ENCODE measurements at places on chromosomes 6 and 20.

- DNase-seq = no peak
Measured at GRCh38 chr6:167577891-167578361, 248.8 kb upstream of the AFDN start.

GRCh38 chr20:54037525-54037924 lies 32.9 kb downstream of the BCAS1 start:
- DNase-seq = no peak

- DNase-seq = no peak
Measured at GRCh38 chr6:11798538-11798937, 19.9 kb upstream of the ADTRP start.

- DNase-seq = no peak
Measured at GRCh38 chr20:49631061-49631716, 63.3 kb upstream of the PTGIS start.

DNA sequence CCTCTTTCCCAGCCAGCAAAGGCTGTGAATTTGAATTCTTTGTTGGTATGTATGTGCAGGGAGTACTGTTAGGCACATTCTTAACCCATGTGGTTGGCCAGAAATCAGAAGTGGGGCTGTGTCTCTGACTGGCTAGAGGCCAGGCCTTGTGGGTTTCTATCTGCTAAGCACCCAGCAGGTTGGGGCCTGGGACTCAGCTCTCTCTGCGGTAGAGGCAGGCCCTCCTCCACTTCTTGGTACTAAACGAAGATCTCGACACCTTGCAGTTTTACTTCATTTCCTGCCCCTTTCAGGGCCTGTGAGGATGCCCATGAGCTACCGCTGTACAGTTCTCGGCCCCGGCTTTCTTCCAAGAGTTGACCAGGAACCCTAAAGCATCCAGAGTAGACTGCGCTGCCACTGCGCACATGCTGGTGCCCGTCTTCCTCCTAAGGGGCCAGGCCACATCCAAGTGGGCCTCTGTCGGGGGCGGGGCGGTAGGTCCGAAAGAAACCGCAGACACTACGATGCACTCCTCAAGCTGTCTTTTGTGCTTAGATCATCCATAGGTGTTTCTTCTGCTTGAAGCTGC lies 51.1 kb downstream of the TCP11 start:
- no peak for DNase-seq

GRCh38 chr6:31462026-31462963 lies 35.6 kb upstream of the MICB start:
- DNase-seq = no peak

DNA sequence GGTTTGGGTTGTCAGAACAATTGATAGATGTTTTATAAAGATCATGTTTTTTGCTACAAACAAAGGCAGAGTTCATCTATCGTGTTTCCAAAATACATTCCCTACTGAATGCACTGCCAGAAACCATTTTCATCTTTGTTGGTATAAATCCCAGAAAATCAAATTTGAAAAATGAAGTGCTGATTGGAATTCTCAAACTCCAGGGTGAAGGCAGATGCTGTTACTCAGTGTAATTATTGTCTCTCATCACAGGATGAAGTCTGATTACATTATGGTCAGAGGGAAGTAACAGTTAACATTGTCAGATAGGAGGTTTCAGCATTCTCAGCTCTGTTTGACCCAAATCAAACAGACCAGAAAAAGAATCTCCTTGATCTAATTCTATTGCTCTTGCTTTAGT lies 198.4 kb upstream of the KCNK16 start:
- DNase-seq = no peak

GRCh38 chr6:89007209-89008000 lies 44.0 kb upstream of the RNGTT start:
- no peak for DNase-seq

GRCh38 chr20:43725666-43726065 lies 1.1 kb downstream of the GTSF1L start:
- DNase-seq = no peak

DNA sequence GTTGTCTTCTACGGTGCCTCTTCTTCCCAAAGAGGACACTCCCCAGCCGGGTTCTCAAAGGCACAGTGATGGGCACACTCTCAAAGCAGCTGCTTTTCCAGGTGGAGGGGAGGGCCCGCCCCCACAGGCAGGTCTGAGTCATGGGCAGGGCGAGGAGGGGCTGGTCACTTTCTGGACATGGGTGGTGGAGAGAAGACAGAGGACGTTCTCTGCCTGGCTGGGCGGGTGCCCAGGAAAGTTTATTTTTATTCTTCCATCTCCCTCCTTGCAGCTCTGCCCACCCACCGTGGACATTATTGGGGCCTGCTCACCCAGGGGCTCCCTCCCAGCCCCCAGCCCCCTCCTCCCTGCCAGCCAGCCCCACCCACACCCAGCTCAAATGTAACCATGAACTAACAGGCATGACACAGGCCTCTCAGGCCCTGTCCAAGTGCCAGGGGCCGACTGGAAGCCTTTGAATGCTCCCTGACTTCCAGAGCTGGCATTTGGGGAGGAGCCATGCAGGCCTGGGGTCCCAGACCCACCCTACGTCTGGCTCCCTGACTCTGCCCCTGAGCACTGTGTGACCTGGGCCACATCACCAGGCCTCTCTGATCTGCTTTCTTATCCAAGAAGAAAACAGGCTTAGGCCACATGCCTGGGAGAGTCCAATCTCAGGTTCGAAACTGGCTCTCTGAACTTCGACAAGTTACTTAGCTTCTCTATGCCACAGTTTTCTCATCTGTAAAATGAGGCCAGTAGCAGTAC lies 8.0 kb downstream of the TGM2 start:
- no peak for DNase-seq

DNA sequence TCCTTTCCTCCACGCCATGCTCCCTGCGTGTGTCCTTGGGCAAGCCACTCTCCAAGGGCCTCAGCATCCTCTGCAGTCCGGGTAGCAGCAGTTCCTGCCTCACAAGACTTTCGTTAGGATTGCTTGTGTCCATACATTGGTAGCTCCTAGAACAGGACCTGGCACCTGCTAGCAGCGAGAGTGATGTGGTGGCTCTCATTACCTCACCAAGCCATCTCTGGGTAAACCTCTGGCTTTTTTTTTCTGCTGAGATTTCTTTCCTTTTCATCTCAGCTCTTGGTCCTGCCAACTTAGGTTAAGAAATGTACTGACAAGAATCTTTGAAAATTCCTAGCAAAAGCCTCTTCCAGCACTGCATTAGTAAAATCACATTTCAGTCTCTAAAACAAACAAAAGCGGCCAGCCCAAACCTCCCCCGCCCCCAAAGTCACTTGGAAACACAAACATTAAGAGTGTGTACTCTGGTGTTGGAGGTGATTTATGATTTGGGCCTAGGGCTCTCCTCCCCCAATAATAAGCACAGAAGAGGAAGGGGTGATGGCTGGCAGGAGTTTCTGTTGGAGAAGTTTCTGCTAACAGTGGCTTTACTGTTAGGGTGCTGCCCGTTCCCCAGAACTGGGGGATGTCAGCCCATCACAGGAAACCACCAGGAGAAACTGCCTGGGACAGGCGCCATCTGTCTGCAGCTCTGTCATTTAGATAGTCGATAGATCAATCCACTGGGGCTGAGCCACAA lies 199.2 kb downstream of the CD83 start:
- DNase-seq = no peak

- DNase-seq = no peak
Measured at GRCh38 chr20:53728359-53728758, 134.7 kb upstream of the ZNF217 start.

GRCh38 chr6:111985202-111985731 lies 68.6 kb upstream of the CCN6 start:
- DNase-seq = no peak

GRCh38 chr6:42710316-42710715 lies 12.1 kb downstream of the PRPH2 start:
- no peak for DNase-seq

DNA sequence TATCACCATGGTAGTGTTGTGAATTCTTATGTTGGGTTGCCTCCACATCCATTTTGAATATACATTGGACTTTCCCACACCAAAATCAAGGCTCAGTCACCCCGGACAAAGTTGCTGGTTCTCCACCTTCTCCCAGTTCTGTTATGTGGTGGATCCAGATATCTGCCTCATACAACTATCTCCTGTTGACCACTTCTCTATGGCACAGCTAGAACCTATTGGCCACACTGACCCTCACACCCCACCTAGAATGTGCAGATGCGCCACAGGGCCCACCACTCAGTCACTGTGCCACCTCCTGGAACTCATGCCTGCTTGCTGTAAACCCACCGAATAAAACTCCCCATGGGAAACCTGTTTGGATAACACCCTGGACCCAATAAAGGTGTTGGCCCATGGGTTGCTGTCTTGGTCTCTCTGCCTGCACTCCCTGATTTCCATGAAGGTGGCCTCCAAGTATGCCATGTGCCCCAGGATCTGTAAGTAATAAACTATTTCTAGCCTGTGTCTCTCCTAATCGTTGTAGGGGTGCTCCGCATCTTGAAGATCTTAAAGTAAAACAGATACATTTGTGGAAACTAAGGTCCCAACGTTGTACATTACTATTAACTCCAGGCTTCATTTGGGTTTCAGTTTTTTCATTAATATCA lies 7.2 kb upstream of the NQO2 start:
- DNase-seq = no peak

All from cerebellar nuclear complex (tissue), 1 donor.